ENCODE measurements at places on chromosomes 12 and 14.

DNA sequence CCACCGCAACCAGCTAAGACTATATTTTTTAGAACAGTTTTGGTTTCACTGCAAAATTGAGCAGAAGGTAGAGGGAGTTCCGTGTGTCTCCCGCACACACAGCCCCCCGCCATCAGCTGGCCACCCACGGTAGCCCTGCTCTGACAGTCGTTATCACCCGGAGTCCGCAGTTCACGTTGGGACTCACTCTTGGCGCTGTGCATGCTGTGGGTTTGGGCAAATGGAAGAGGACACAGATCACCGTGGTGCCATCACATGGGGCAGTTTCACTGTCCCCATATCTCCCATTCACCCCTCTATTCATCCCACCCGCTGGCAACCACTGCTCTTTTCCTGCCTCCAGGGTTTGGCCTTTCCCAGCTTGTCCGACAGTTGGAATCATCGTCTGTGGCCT, 31.8 kb upstream of the ULK1 start:
- no peak for DNase-seq

DNA sequence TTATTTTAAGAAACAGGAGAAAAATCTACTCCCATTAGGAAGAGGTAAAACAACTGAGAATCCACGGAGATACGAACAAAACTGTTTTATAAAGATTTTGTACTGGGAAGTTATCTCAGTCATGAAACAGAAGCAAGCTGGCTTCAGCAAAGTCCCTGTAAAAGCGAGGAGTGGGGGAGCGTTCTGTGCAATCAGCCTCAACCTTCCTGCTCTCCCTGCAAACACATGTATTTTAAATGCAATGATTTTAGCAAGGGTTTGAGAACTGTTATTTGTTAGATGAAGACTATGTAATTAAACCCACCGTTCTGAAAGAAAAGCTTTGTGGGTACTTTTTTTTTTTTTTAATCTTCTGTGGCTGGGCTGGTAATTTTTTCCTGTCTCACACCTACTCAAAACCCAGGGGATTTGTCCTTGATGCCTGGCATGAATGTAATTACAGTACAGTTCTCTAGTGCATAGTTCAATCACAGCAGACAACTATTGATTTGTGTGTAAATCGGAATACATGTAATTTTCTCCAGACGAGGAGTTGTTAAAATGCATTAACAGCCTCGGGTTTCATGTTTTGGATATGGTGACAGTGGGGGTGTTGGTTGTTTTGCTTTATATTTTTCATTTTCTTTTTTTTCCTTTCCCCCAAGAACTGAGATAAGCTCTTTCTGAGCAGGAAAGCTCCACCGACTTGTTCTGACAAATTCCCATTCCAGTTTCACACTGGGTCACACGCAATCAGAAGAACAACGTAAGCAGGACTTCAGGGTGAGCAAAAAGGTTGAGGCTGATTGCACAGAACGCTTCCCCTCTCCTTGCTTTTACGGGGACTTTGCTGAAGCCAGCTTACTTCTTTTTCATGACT, 153.6 kb downstream of the PHLDA1 start:
- DNase-seq = no peak

- no peak for DNase-seq
Measured at GRCh38 chr12:110965574-110965973, 45.2 kb upstream of the MYL2 start.

DNA sequence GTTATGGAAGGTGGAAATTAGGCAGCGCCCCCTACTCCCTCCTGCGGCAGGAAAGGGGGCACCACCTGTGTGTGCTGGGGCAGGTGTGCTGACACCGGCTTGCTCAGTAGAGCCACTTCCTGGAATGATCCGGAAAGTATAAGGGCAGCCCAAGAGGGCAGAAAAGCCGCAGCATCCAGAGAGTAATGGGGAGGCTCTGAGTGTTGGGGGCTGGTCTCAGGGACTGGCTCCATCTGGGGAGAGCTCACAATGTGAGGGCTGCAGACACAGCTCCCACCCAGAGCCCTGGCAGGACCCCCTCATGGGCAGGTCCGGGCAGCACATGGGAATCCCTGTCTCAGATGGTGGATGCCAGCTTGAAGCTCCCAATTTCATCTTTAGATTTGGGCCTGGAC, 187.6 kb upstream of the C14orf180 start:
- DNase-seq = no peak

DNA sequence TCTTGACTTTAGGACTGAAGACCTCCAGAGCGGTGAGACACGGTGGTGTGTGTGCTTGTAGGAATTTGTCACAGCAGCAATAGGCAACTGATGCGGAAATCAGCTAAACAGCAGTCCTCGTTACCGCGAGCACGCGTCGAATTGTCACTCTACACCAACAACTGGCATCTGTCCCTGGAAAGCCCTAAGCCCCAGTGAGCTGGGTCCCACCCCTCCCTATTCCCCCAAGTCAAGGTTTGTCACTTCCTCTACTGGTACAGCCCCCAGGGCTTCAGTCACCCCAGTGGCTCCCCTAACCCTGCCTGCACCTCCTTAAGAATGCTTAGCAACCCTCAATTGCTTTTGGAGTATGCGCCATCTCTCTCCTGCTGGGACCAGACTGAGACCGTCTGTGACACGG, 173.6 kb downstream of the PIWIL1 start:
- no peak for DNase-seq

DNA sequence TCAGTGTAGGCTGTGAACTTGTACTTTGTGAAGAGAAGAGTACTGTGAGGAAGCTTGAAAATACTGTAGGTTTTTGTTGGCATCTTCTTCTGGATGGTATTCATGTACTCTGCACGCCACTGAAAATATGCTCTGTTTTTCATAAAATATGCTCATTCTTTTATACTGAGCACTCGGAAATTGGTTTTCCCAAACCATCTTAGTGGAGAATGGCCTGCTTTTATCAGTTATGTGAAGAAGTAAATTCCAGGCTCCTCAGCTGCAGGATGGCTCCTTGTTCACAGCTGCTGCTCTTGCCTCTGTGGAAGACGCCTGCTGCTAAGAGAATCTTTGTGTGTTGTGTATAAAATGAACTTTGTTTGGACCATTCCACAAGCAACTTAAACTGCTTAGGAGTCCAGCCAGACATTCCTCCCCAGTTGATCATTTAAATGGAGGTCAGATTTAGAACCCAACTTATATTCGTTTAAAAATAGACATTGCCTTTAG, 443.5 kb upstream of the RGS6 start:
- DNase-seq = no peak

GRCh38 chr14:94713115-94713514, 56.8 kb downstream of the GSC start:
- DNase-seq = no peak

- DNase-seq = no peak
Measured at GRCh38 chr14:99969673-99970322, 95.4 kb upstream of the EVL start.

GRCh38 chr12:109944561-109945359, 44.7 kb downstream of the TCHP start:
- DNase-seq = no peak

DNA sequence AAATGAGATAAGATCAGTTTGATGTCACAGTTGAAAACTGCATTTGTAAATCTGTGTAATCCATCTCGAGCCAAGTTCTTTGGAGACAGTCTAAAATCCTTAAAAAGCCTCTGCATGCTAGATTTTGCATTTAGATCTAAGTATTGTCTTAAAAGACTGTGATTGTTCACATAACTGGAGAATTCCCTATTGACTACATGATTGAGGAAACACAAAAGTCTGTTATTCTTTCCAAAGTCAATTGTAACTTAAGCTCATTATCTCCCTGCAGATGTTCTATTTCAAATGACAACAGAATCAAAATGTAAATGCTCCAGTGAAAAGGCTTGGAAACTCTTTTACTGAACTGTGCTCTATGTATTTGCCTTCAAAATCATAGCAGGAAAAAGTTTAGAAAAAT, 77.8 kb downstream of the MYF5 start:
- no peak for DNase-seq

GRCh38 chr14:28407996-28408395, 358.6 kb upstream of the FOXG1 start:
- DNase-seq = no peak

DNA sequence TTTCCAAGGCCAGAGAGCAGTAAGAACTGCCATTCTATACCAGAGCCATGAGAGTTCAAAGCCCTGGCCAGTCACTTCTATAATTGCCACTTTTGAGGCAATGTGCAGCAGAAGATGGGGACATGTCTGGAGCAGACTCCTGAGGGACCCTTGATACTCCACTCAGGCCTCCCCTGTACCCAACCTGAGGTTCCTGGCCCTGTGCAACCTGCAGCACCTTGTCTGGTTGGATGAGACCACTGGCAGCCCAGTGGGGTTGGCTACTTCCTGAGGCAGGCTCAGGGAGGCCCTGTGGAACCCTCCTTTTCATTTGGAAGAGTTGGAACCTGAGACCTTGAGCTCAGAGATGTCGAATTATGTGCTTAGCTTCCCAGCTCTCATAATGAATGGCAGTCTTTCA, 54.4 kb downstream of the GALNT16 start:
- no peak for DNase-seq

DNA sequence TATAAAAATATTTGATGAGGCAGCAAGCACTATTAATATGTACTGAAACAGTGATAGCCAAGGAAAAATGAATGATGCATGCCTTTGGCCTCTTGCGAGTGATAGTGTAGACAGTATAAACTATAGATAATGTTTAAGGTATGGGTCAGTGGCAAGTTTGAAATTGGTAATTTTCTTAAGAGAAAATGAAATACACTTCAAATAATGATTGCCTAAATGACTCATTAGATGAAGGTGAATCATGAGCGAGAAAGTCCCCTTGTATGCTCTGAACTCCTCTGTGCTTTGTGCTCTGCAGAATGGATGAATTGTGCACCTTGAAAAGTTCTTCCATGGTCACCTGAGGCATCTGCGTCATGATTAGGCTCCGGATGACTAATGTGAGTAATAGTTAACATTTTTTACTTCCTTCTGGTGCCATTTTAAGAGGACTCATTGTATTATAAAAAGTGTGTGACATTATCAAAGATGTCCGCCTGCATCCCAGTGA, 84.9 kb upstream of the RTL1 start:
- DNase-seq = no peak

GRCh38 chr12:95326445-95326844, 108.8 kb downstream of the VEZT start:
- no peak for DNase-seq

DNA sequence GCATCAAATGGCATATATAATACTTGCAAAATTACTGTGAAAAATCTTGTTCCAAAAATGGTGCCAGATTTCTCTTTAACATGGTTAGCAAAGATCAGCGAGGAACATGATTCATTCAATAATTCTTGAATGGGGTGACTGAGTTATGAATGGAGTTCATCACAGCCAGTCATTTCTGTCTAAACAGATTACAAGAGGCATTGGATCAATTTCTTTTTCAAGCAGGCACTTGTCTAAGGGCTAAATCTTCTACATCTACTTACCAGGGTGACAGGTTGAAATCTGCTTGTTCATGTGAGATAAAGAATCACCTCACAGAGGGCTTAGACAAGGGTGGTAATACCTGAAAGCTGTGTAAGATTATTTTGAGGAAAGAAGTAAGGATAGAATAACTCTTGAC, 247.7 kb downstream of the ATP23 start:
- DNase-seq = no peak

DNA sequence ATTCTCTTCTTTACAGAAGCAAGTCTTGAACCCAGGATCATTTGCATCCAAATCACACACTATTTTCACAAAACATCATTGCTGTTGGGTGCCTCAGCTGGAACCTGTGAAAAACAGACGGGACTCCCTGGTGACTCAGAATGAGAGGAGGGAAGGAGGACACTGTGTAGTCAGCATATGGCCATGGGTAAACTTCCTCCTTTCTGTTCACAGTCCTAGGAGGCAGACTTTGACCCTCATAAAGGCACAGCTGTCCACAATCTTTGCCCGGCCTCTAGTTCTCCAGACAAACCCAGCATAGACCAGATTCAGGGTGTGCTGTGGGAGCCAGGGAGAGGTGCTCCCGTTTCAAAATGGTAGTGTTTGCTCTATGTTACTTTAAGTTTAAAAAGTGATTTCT, 62.0 kb downstream of the DYRK2 start:
- DNase-seq = peak; percentile 54

DNA sequence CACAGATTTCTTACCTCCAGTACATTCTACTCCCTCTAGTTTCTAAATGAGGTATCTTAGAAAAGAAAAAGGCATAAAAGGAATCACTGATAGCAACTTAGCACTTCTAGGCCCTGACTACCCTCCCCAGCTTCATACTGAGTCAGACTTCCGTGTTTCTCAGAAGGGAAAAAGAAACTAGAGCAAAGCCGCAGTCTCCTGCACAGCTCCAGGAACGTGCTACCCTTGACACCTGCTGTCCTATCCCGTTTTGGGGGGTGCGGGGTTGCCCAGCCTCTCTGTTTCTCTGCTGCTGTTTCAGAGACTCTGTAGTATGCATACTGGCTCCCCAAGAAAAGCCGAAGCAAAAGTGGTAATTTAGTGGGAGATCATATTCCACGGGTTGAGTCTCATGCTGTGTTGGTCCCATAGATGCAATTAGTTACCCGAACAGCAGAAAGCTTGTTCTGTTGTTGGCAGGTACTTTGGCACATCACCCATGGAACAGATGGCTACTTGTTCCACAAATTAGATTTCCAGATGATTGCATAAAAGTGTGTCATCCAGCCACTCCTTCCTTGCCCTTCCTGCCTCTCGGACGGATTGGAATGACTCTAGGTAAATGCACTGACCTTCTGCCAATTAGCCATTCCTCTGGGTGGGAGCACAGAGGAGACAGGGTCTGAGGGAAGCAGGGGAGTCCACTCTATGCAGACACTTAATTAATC, 438.1 kb downstream of the FUT8 start:
- DNase-seq = no peak

- DNase-seq = no peak
Measured at GRCh38 chr14:100979780-100980179, 76.3 kb upstream of the RTL1 start.

DNA sequence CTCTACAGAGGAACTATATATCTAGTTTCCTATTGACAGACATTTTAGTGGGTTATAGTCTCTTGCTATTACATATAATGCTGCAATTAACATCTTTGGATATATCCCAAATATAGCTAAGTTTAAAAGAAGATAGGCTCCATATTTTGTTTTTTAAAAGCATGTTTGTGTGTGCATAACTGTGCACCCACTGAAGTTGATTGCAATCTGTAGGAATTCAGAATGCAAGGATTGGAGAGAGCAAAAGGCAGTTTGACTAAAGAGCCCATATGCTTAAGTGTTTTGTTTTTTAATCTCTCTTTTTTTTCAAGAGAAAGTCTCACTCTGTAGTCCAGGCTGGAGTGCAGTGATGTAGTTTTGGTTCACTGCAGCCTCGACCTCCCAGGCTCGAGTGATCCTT, 9.4 kb upstream of the ABCD4 start:
- no peak for DNase-seq

All from GM12864 (cell line).